ENCODE measurements at places on chromosomes 3 and 15.

GRCh38 chr3:37240170-37240945 lies 66.0 kb upstream of the LRRFIP2 start:
- DNase-seq: no peak

GRCh38 chr3:14153663-14154062 lies 24.7 kb downstream of the XPC start:
- no peak for DNase-seq

- no peak for DNase-seq
These were observed 11.9 kb downstream of the C2CD4B start for GRCh38 chr15:62153228-62153627.

DNA sequence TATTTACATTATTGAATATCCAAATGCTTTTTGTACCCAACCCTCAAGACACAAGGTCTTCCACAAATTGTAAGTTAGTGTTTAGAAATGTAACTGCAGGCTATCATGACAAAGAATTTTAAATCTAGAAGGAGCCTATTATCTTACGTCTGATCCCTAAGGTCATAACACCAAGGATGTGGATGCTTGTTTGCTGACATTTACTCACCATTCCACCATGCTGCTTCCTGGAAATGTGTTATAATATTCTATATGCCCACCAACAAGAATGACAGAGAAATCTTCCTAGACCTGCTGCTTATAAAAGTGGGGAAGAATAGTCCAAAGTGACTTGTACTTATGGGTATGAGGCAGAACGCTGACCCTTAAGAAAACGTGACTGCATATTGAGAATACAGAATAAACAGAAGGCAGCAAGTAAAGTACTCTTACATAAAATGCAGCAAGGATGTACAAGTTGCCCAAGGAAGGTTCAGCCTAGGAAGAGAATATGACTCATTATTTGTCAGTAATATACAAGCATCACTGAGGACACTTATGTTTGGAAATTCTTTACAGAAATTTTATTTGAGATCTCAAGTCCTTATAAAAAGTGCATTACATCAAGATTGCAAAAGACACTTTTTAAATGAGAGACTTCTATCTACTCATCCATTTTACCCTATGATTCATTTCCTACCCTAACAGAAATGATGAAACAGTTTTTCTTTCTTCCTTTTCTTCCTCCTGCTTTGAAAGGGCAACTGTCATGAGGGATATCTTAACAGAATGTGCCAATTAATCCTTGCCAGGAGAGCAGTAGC lies 59.6 kb downstream of the ESYT3 start:
- no peak for DNase-seq

GRCh38 chr3:20055020-20055775 lies 15.0 kb downstream of the KAT2B start:
- no peak for DNase-seq

- no peak for DNase-seq
These were observed 71.7 kb upstream of the CFAP20DC start for GRCh38 chr3:59121346-59122144.

DNA sequence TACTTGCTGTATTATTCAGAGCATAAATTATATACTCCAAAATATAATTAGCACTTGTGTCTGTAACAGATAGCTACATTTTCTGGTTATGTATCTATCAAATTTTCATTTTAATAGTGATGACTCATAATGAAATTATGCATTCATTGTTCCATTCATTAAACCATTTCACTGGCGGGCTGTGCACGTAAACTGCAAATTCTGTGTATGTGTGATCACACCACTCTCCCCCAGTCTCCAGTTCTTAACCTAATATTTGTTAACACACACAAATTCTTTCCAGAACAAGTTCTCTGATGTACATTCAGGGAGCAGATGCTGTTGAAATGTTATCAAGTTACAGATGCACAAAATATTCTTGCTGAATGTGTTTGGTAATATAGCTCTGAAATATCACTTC lies 3.8 kb upstream of the KCNMB2 start:
- no peak for DNase-seq

DNA sequence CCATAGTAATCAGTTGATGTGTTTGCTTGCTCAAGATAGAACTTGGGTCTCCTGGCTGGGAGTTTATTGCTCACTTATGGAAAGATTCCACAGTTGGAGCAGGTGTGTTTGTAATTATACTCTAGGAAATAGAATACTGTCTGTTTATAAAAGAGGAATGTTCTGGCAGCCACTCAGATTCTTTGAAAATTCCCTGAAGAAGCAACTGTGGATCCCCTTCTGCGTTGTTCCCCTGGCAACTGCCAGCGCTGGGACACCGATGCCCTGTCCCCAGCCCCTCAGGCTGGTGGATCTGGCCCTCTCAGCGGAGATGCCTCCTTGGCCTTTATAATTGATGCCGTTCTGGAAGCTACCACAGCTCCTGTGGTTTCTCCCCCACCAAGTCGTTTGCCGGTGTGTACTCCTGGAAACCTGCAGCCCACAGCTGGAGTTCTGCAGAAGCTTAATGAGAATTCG lies 225.9 kb downstream of the ITPR1 start:
- DNase-seq: no peak

Data from stimulated activated CD4-positive, alpha-beta T cell treated with anti-CD3 and anti-CD28 coated beads, TNF-alpha, amount 100 ng/mL, for 1 hour (primary cell).